Activated T-helper 9 cell treated with anti-CD3 and anti-CD28 coated beads, Interleukin-2, amount 50 U/mL, for 16 hours (primary cell): ENCODE measurements at places on chromosomes 3 and 15.

DNA sequence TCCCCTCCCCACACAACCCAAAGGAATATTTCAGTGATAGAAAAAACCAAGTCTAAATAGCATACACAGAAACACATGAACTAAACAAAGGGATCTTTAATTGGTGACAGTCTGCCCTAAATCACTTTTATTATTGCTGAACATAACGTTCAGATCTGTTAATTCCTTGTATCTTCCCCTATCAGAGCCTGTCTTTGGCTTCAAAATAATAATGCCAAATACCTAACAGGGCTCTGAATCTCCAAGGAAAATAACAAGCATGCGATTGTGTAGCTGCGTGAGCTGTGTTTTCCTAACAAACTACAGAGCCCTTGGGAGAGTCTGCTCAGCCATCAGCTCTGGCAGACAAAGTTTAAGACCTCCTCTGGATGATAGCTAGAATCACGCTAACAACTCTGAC lies 1010.1 kb downstream of the ROBO1 start:
- no peak for DNase-seq

- no peak for DNase-seq
These were observed 31.0 kb downstream of the CTDSPL2 start for GRCh38 chr15:44458429-44458828.

DNA sequence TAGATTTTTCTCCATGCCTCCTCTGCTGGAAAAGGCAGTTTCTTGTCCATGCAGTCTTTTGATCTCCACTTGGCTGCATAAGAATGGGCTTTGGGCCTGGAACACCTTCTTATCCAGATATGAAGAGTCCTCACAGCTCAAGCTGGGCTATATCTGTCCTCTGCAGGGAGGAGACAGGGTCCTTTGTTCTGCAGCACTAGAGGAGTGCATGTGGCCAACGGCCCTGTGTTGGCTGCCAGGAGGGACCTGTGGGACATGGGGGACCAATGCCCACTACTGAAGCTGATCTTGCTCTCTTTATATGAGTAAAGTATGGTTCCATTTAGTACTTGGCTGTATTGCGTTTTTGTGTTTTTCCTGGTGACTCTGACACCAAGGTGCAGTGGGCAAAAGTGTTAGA lies 157.3 kb upstream of the ABI3BP start:
- DNase-seq = no peak

DNA sequence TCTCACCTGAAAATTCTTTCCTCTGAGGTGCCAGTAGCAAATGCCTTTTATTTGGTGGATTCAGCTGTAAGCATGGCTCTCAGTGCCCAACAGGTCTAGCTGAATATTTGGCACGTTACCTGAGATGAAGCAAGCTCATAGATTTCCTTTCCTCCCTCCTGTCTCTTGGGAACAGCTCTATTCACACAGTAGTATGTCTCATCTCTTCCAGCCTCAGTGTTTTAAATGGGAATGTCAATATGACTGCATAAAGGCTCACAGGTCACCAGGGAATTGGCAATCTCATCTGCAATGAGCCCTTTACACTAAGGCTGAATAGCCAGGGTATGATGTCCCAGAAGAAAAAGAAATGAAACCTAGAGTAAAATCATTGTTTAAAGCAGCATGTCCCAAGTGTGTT lies 733.5 kb downstream of the NTRK3 start:
- no peak for DNase-seq

- DNase-seq = no peak
These were observed 56.8 kb downstream of the CD86 start for GRCh38 chr3:122111974-122112373.

- no peak for DNase-seq
These were observed 12.1 kb downstream of the GAP43 start for GRCh38 chr3:115635406-115635805.

GRCh38 chr15:52783929-52784798 lies 6.0 kb downstream of the ONECUT1 start:
- no peak for DNase-seq

- no peak for DNase-seq
These were observed 9.2 kb upstream of the EIF2B5 start for GRCh38 chr3:184126006-184126405.

GRCh38 chr15:72200395-72201237 lies 3.0 kb upstream of the GRAMD2A start:
- DNase-seq = no peak

DNA sequence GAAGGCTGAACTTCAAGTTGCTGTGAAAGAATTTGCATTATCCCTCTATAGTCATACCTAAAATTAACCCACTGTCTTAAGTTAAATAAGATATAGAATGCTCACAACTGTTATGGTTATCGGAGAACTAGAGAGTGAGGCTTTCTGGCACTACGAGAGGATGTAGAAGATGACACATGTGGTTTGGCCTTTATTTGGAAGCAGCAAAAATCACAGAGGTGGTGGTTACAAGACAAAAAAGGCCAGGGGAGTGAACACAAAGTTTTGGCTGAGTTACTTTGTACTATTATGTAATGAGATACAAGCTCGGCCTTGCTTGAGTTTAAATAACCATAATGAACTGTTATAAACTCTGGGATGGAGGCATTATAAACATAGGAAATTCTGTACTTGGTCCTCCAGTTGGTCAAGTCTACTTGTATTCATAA lies 78.3 kb upstream of the ICE2 start:
- no peak for DNase-seq
